ENCODE measurements at places on chromosomes 5 and 9.

DNA sequence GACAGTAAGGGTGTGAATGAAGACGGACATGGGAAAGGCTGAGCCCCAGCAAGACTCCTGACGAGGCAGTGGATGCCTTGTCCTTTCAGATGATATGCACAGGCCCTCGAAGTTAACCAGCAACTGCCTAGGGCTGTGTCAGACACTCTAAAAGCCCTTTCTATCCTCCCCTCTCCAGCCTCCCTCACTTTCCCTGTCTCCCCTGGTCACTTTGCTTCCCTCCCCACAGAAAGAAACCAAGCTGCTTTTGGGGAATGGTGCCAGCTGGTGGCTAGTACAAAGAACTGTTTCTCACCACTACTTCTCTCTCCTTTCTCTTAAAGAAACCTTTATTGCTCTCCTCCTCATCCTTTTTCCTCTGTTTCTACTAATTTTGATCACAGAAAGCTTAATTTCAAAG, 21.4 kb downstream of the LHFPL2 start:
- no peak for DNase-seq

GRCh38 chr5:115541611-115542010, 3.0 kb downstream of the FEM1C start:
- DNase-seq, result peak; percentile 38

GRCh38 chr9:95048225-95049087, 269.1 kb downstream of the FANCC start:
- peak; percentile 67 for DNase-seq

GRCh38 chr5:121987052-121987684, 25.4 kb downstream of the SRFBP1 start:
- no peak for DNase-seq

DNA sequence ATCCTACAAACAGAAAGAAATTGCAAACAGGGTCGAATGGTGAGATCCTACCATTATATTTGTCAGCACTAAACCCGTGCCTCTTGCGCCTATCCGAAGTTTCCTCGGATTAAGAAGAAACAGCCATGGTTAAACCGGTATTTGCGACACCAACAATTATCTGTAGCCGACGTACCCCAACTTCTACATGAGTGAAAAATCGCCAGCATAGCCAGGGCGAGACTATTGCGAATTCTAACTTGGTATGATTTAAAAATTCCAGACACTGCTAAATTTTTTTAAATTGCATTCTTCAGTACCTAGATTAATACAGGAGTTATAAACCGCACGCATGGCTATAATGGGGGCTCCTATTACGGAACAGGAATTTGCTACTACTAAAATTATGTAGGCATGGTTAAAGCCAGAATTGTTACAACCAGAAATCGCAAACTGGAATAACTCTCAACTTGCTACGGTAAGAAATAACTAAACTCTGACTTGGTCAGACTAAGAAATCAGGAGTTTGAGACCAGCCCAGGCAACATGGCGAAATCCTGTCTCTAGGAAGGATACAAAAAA, 25.3 kb upstream of the ANXA2R start:
- peak; percentile 65 for DNase-seq

GRCh38 chr5:78647351-78647818, 1.2 kb downstream of the LHFPL2 start:
- DNase-seq, result peak; percentile 76

DNA sequence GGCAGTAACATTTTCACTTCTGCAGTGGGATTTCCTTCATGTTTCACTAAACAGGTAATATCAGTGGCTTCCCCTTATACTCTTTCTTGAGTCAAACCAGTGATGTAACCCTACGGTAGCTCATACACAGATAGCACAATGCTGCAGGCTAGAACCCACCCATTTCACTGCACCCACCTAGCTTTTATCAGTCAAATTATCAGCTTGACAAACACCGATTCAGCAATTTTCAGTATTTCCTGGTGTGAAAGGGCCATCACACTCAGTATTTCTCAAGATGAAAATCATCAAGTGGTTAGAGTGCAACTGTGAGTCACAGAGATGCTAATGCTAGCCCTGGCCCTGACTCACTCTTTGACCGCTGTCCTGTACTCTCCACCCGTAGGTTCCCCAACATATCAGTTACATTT, 242.3 kb upstream of the PTGER4 start:
- peak; percentile 76 for DNase-seq

DNA sequence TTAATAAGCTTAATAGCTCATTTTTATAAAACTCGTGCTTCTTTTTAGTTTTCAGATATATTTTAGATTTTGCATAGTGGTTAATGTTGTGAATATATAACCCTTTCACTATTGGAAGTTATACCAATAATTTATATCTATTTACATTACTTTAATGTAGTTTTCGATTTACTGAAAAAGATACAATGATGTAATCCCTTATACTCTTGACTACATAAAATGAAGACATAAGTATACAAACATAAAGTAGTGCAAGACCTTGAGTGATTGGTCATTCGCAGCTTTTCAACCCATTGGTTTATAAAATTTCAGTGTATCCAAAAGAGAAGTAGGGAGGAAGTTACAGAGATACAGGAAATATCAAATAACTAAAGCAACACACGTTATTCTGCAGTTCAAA, 84.3 kb upstream of the GRHPR start:
- no peak for DNase-seq

DNA sequence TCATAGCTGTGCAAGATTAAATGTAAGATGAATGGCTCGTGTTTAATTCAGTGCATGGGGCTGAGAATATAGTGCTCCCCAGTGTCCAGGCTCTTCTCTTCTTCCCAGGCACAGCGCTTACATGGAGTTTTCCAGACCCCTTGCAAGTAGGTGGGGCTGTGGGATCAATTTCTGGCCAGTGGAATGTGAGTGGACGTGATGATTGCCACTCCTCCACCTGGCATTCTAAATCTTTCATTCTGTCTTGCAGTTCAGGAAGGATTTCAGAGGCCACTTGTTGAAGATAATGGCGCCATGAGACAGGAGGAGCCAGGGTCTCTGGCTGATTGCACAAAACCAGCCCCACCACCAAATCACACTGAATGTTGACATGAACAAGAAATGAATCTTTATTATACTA, 7.2 kb upstream of the PIP5K1B start:
- no peak for DNase-seq

DNA sequence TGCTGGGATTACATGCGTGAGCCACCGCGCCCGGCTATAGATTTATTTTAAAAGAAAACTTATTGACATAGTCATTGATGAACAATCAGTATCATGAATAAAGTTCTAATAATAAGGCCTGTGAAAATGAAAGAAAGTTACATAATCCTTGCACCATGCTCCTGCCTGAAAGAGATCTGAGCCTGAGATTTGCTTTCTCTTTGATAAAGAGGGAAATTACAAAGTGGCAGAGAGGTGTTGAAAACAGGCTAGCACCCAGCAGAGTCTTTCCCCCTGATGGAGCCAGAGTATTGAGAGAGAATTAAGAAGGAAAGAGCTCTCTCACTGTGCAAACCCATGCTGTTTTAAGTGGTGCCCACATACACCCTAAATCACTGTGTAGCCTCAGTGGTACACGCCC, 37.2 kb downstream of the SLC6A7 start:
- no peak for DNase-seq

GRCh38 chr9:27426511-27427271, 97.4 kb upstream of the IFNK start:
- DNase-seq, result no peak

DNA sequence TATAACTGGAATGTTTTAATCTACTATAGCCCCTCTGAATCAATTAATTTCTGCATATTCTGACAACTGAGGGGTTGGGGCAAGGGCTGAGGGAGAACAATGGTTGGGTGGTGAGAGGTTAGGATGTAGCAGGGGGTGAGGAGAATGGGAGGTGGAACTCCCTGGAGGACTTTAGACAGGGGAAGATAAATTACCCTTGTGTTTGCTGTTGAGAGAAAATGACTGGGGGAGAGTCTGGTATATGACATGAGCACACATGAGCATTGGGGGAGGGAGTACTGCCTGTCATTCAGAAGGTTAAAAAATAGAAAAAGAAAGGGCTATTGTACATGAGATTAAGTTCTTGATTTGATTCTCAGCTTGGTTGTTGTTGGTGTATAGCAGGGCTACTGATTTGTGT, 37.2 kb upstream of the PAPPA start:
- no peak for DNase-seq

DNA sequence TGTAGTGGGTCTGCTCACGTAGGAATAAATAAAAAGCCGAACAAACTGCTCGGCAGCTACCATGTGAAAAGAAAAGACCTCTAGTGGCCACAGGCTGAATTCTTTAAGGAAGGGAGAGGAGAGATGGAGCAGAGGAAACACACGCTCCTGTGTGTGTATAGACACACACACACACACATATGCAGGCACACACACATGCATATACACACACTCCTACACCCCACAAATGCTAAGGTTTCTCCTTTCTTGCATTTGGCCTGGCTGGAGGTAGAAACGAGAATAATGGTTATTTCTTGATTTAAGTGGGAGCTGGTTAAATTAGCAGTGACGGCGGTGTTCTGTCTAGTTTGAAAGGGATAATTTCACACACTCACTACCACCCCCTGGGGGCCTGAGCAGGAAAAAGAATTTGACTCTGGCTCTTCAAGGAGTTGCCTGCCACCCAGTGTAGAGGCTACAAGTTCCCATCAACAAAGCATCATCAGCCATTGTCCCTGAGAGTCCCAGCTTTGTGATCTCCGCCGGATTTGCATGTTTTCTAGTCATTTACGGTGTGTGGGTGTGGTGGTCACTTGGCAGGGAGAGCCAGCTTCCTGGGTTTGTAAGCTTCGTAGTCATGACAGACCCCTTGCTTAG, at the start of gene INSYN2B:
Gene INSYN2B, minus strand, starts transcription at position 78 of the 636 bp plus-strand sequence. CDS start 96,597 bp downstream, outside the sequence.
- peak; percentile 46 for DNase-seq

GRCh38 chr5:158174918-158175851, 316.2 kb upstream of the CLINT1 start:
- DNase-seq, result peak; percentile 55

DNA sequence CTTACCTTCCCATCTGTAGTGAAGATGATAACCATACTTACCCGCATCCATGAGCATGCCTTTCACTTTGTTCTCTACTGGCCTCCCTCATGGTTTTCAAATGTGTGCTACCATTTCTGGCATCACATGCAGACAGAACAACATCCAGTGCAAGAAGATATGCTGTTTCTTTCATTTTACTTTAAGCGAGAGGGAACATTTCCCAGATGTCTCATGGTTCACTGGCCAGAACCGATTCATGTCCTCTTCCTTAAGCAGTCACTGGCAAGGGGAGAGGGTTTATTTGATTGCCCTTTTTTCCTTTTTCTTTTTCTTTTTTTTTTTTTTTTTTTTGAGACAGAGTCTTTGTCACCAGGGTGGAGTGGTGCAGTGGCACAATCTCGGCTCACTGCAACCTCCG, 37.7 kb downstream of the ARRDC3 start:
- DNase-seq, result no peak

DNA sequence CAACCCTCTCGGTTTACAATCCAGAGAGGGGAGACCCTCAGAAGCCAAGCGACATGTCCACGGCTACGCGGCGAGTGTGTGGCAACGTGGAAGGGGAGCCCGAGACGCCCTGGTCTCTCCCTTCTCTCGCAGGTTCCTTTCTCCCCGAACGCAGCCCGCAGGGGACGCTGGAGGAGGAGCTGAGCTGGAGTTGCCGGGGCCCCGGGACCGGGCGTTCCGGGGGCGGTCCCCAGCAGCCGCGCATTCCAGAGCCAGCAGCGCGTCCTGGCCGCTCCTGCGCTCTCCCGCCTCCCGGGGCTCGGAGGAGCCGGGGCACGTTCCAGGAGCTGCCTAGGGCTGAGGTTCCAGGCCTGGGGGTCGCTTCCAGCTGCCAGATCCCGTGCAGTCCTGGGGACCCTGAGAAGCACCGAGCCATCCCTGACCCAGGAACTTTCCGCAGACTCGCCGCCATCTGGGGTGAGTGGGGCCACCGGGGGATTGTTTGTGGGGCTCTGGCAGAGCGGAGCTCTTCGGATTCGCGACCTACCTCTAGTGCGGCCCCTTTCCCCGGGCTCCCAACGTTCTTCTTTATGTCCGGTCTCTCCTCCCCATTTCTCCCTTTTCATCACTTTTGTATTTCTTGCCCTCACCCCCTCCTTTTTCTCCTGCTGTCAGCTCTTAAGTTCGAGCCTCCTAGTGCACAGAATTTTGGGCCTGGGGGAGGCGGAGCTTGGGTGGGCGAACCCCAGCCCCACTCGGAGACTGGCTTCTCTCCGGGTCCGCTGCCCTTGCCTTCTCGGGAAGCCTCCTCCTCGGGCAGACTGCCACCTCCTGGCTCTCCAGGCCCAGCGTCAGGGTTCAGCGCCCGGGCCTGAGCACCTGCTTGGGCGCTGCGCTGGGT, at the start of gene SMIM3:
Gene SMIM3, plus strand, starts transcription at position 241 of the 880 bp plus-strand sequence. CDS start 16,684 bp downstream, outside the sequence.
- DNase-seq, result peak; percentile 78

DNA sequence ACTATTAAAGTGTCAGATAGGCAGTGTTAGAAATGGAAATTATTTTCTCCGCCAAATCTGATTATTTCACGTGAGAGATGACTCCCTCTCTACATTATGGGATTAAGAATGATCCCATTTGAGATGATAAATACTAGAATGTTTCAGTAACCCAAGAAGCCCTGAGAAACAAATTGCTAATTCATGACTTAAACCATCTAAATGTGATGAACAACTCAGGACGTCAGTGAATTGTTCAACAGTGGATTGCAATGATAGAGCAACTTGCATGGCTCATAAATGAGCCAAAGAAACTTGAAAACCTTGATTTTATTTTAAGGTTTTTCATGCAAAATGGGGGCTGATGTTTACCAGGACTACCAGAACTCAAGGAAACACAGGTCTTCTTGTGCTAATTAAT, 350.5 kb upstream of the WWC1 start:
- DNase-seq, result no peak

DNA sequence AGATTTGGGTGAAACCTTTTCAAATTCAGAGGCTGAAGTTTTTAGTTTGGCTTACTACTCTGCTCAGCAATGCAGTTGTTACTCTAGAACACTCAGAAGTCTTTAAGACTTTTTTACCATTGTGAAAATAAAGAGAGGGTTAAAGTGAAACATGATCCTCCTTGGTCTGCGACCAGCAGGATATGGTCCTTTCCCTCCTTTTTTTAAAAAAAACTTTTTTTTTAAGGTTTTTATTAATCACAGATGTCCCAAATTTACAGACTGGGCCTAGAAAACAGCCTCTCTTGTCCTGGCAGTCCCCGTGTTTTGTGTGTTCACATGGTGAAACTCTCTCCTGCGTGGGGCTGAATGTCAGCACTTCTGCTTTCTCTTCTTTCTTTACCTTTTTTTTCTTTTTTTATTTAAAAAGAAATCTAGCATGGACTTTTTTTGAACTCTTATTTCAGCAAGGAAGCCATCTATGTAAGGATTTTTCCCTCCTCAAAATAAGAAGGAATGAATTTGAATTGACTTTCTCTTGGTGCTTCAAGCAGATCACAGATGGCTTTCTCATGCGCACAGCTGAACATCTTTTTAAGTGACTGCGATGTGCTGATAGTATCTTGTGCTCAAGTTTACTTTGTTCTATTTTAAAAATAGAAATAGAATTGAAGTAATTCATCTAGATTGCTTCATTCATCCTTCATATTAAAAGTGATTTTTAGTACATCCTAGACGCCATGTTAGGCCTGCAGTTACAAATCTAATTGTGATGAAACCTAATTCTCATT, 128.7 kb upstream of the OTULINL start:
- DNase-seq, result no peak

Measured in RKO (cell line).